ENCODE measurements at places on chromosomes 7 and 10. TPM values are rescaled to one million over a fixed set of nuclear protein-coding genes. Genes with fewer than 3 reads are reported as not detected.

The RAB19 gene
- not detected for total RNA-seq

The PSD gene
- total RNA-seq, result not detected

The SORCS1 gene
- 1.2 TPM for total RNA-seq

The RBP4 gene
- total RNA-seq, result not detected

The TMEM176B gene
- total RNA-seq, result not detected

The INTS1 gene
- 45.3 TPM for total RNA-seq

The ADRA2A gene
- total RNA-seq, result not detected

The LLCFC1 gene
- total RNA-seq, result not detected

The TUBB8 gene
- total RNA-seq, result not detected

The SYT15 gene
- not detected for total RNA-seq

The CRYGN gene
- 1.2 TPM for total RNA-seq

The CYP2C9 gene
- total RNA-seq, result not detected

The NXPH1 gene
- total RNA-seq, result not detected

The CFAP43 gene
- 0.07 TPM for total RNA-seq

The SFRP4 gene
- total RNA-seq, result not detected

The SRPK2 gene
- 65.4 TPM for total RNA-seq

The VAX1 gene
- not detected for total RNA-seq

The FZD8 gene
- total RNA-seq, result 4.9 TPM

The CLEC2L gene
- total RNA-seq, result not detected

The IDI2 gene
- total RNA-seq, result not detected

The DEPP1 gene
- 2.2 TPM for total RNA-seq

The ANK3 gene
- total RNA-seq, result 8.4 TPM

The ZNF239 gene
- 3.5 TPM for total RNA-seq

The ACHE gene
- total RNA-seq, result 1.5 TPM

The PLAC9 gene
- total RNA-seq, result not detected

The PAX4 gene
- total RNA-seq, result not detected

The RRP12 gene
- total RNA-seq, result 47.9 TPM

The TBC1D12 gene
- 11.4 TPM for total RNA-seq

The AKR1C3 gene
- total RNA-seq, result 120 TPM

The KCNMA1 gene
- 50.7 TPM for total RNA-seq

The LDB3 gene
- total RNA-seq, result 0.31 TPM
